ENCODE measurements at places on chromosomes 2 and 18.

GRCh38 chr2:219569041-219569440, 2.3 kb downstream of the OBSL1 start:
- H3K4me1 ChIP-seq = peaks cover 7% of the 10 kb centered on the region
- DNase-seq = no peak
- no peak overlapping the region for H3K4me3 ChIP-seq
- H3K27me3 ChIP-seq = no peaks in the 10 kb centered on the region
- H3K36me3 ChIP-seq = no peaks in the 10 kb centered on the region

DNA sequence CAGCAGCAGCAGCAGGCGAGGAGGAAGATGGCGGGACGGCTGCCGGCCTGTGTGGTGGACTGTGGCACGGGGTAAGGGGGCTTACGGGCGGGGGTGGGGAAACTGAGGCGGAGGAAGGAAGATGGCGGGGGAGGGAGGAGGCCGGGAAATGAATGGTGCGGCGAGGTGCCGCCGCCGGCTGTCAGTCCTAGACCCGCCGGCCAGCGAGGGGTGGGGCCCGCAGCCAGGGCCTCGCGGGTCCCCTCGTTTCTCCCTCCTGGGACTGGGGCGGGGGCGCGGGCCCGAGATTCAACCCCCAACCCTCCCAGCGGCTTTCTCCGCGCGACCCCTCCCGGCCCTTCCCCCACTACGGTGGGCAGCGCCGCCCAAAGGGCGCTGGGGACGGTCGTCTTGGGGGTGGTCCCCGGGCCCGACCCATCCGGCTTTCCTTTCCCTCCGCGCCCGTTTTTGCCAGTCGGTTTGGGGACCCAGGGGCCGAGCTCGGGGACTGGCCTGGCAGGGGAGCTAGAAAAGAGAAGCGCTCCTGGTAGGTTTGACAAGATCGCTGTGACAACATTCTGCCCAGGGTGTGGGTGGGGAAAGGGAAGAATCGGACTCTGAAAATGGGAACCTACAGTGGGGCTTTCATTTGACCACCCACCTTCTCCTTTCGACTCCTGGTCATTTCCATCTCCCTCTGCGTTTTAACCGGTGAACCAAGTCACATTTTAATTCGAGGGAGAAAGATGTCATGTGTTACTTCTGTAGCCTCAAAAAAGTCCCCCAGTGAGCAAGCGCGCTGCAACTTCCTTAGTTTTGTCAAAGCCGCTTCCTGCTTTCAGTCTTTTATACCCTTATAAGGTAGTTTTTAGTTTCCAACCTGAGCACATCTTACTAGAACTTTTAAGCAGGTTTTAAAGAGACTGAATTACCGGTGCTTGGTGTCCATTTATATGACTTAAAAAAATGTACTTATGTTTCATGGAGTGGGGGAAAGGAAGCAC, 655 bp downstream of the ACTR3 start:
- H3K36me3 ChIP-seq = peaks cover 4% of the 10 kb centered on the region
- H3K4me3 ChIP-seq = peak overlapping the region; percentile 96
- H3K27me3 ChIP-seq = no peaks in the 10 kb centered on the region
- peaks cover 61% of the 10 kb centered on the region for H3K4me1 ChIP-seq
- DNase-seq = peak; percentile 78
- peak overlapping the region; percentile 94 for H3K27ac ChIP-seq

- no peaks in the 10 kb centered on the region for H3K36me3 ChIP-seq
- peaks cover 4% of the 10 kb centered on the region for H3K27me3 ChIP-seq
- H3K27ac ChIP-seq = no peak overlapping the region
- no peak for DNase-seq
- no peak overlapping the region for H3K4me3 ChIP-seq
These were observed 145.6 kb downstream of the METTL4 start for GRCh38 chr18:2425426-2426317.

DNA sequence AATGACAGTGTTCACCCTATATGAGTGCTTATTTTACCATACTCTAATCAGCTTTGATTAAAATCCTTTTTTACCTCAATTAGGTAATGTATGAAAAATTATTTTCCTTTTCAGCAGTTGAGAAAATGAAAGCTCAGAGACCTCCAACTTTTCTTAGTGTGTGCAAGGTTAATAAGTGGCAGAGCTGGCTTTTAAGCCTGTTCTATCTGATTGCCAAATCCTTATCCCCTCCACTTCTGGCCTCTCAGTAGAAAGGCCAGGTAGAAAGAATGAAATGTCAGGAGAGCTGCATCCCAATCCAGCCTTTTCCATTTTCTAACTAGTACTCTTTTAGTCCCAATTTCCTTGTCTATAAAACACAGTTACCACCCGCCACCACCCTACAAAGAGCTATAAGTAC, 67.6 kb upstream of the LCLAT1 start:
- DNase-seq = no peak
- no peaks in the 10 kb centered on the region for H3K4me1 ChIP-seq
- H3K4me3 ChIP-seq = no peak overlapping the region
- H3K27ac ChIP-seq = no peak overlapping the region
- H3K27me3 ChIP-seq = no peaks in the 10 kb centered on the region
- no peaks in the 10 kb centered on the region for H3K36me3 ChIP-seq

DNA sequence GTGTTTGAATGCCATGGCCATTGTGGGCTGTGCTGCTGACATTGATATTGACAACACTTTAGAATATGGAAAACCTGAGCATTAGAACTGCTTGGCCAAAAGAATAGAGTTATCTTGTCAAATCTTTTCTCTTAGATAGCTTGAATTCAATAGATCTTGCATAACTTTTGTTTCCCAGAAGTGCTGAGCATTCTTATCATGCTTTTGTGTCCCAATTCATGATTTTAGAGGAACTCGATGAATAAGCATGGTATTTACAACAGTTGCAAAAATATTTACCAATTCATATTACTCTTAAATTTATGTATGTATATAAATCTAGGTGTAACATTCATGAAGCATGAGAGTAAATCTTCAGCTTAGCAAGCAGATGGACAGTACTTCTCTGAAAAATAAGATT, 508.0 kb downstream of the BCL11A start:
- H3K4me3 ChIP-seq = no peak overlapping the region
- H3K4me1 ChIP-seq = no peaks in the 10 kb centered on the region
- H3K27ac ChIP-seq = no peak overlapping the region

- H3K4me3 ChIP-seq = no peak overlapping the region
- no peak overlapping the region for H3K27ac ChIP-seq
- DNase-seq = no peak
These were observed 37.1 kb upstream of the UBE2E3 start for GRCh38 chr2:180943275-180943674.

GRCh38 chr2:172606285-172606684, 50.4 kb downstream of the PDK1 start:
- H3K36me3 ChIP-seq = peaks cover 56% of the 10 kb centered on the region
- no peaks in the 10 kb centered on the region for H3K27me3 ChIP-seq
- no peak for DNase-seq
- H3K4me3 ChIP-seq = no peak overlapping the region
- H3K27ac ChIP-seq = no peak overlapping the region
- no peaks in the 10 kb centered on the region for H3K4me1 ChIP-seq

- H3K27ac ChIP-seq = no peak overlapping the region
- no peak for DNase-seq
- no peaks in the 10 kb centered on the region for H3K27me3 ChIP-seq
- no peak overlapping the region for H3K4me3 ChIP-seq
- peaks cover 56% of the 10 kb centered on the region for H3K36me3 ChIP-seq
These were observed 4.5 kb downstream of the IDH1 start for GRCh38 chr2:208250388-208250787.

DNA sequence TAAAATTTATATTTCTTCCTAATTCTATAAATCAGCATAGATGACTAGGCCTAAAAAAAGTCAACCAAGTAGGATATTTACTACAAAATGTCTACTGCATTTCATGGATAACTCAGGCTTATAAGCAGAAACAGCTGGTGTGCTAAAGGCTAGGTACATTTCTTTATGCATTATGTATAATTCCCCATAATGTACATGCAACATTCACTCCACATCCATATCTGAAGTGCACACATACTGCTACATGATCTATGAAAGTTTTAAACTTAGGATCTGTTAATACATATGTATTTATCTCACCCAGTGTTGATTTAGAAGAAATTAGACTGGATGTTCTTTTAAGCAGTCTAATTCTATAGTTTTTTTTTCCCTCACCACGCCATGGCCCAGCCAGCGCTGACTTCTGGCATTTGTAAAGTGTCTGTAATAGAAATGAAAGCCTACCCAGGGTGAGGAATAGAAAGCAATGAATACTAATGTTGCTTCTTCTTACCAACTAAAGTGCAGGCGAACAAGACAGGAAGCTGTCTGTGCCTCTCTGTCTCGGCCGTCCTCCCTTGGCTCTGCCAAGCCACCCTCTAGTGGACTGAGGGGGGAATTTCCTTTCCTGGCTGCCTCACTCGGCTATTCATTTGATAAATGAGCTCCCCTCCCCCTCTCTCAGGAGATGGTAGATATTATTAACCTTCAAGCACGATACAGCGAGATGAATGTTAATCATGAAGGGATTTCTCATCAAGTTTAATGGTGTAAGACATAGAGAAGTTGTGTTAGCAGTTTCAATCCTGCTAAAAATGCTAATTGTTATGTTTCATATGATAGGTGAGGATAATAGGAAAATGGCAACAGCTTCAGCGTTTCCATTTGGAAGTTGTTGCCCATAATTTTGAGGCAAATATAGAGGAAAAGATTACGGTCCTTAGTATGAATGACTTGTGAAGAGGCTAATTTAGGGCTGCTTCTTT, 384.5 kb downstream of the MTX2 start:
- no peaks in the 10 kb centered on the region for H3K36me3 ChIP-seq
- peak; percentile 24 for DNase-seq
- no peaks in the 10 kb centered on the region for H3K27me3 ChIP-seq

Measured in T-cell (primary cell).